Stimulated activated CD4-positive, alpha-beta T cell treated with anti-CD3 and anti-CD28 coated beads, Interleukin-12 subunit alpha, Interleukin-12 subunit beta, amount 100 ng/mL, for 24 hours (primary cell): ENCODE measurements at places on chromosomes 6 and 20.

GRCh38 chr6:91117550-91117949 is 530.7 kb upstream of the MAP3K7 start:
- DNase-seq, result no peak

DNA sequence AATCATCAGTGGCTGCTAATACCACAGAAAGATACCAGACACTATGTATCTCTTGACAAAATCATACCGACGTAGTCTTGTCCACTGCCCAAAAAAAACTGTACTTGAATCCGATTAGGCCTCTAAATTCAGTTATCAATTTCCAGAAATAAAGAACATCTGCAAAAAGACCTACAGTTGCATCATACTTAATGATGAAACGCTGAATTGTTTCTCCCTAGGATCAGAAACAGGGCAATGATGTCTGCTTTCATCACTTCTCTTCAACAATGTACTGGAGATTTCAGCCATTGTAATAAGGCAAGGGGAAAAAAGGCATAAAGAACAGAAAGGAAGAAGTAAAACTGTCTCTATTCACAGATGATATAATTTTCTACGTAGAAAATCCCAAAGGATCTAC is 152.0 kb downstream of the TASP1 start:
- DNase-seq, result no peak

DNA sequence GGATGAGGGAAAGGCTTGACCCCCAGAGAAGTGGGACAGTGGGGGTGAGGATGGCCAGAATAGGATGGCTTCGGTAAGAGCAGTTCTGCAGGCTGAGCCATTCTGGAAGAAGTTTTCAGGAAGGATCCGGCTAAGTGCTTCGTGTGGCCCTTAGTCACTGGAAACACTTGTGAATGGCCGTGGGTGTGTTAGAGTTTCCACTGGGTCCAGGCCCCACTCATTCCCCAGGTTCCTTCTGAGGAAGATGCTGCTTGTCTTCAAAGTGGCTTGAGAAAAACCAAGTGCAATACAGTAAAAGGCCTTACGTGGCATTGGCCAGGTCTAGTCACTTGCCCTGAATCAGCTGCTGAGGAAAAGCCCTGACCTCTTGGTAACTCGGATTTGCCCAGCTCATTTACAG is 27.9 kb downstream of the MANBAL start:
- no peak for DNase-seq

DNA sequence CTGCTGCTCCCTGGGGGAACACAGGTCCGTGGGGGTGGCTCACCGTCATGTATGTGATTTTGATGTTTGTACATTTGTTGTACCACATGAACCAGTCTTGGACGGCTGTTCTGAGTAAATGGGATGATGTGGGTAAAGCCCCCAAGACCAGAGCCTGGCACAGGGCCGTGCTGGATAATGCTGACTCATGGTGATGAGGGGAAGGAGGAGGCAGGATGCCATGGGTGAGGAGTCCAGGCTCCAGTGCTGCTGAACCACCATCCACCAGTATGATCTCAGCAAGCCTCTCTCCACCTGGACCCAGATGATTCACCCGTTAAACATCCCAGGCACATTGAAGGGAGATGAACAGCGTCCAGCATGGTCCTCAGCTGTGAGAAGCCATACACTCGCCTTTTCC is 9.6 kb upstream of the APCDD1L start:
- no peak for DNase-seq

- DNase-seq, result no peak
Measured at GRCh38 chr6:167211881-167212712, 54.3 kb upstream of the GPR31 start.

DNA sequence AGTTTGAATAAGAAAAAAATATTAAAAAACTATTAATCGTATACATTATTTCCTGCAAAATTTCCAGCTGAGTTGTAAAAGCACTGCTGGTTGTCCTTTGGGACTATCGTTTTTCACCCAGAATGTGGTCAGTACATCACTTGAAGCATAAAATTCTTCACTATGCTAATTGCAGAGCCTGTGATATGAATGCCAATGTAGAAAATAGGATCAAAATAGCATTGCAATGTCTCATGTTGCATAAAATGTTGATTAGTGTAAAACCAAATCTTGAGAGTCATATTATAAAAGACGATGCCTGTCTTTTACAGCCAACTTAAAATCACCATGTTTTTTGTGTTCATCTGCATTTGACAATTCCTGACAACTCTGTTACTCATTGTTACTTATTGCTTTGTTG is 207.7 kb downstream of the MMUT start:
- DNase-seq, result no peak

GRCh38 chr6:88585276-88585692 is 378.1 kb downstream of the RNGTT start:
- no peak for DNase-seq

- DNase-seq, result peak; percentile 54
Measured at GRCh38 chr20:51220293-51220706, 197.4 kb upstream of the KCNG1 start.

DNA sequence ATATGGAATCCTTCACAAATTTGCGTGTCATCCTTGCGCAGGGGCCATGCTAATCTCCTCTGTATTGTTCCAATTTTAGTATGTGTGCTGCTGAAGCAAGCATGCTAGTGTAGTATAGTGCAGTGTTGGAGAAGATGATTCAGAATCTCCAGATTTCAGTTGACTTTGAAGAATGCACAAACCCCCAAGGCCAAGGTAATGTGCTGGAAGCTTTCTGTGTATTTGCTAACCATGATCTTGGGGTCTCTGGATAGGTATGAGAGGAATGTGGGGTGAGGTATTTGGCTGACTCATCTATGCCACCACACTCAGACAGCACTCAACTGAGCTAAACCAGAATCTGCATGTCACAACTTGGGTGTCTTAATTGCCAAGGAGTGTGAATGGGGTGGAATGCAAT is 42.6 kb upstream of the DEK start:
- no peak for DNase-seq

DNA sequence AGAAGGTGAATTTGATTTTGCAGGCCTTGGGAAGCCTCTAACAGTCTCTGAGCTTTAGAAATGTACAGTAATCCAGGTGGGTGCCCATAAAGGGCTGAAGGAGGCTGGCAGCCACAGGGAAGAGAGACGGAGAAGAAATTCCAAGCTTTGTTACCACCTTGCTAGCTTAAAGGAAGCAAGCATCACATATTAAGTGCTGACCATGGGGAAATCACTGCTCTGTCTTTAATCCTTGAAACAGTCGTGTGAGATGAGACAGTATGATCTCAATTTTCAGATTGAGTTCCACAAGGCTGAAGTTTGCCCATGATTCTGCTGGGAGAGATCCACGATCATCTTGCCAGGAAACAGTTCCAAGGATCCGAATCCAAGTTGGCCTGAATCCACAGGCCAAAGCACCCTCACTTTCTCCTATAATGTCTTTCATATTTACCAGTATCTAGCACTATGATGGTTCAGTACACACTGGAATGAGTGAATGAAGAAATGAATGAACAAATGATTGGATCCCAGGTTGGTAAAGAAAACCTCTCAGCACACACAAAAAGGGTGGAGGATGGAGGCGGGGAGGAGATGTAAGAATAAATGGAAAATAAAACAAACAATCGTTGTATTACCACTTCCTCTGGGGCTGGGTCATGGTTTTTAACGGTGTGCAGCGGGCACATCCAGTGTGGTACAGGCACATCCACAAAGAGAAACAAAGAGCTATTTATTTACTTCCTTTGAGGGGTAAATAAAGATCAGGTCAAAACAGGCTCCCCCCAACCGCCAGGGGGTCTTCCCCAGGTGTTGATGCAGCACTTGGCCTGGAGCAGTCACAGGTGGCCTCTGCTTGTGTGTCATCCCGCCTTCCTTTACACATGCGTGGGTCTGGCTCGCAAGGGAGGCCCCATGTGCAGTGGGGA is 28.2 kb upstream of the TAF8 start:
- peak; percentile 57 for DNase-seq
